ENCODE measurements at places on chromosomes 4 and X.

DNA sequence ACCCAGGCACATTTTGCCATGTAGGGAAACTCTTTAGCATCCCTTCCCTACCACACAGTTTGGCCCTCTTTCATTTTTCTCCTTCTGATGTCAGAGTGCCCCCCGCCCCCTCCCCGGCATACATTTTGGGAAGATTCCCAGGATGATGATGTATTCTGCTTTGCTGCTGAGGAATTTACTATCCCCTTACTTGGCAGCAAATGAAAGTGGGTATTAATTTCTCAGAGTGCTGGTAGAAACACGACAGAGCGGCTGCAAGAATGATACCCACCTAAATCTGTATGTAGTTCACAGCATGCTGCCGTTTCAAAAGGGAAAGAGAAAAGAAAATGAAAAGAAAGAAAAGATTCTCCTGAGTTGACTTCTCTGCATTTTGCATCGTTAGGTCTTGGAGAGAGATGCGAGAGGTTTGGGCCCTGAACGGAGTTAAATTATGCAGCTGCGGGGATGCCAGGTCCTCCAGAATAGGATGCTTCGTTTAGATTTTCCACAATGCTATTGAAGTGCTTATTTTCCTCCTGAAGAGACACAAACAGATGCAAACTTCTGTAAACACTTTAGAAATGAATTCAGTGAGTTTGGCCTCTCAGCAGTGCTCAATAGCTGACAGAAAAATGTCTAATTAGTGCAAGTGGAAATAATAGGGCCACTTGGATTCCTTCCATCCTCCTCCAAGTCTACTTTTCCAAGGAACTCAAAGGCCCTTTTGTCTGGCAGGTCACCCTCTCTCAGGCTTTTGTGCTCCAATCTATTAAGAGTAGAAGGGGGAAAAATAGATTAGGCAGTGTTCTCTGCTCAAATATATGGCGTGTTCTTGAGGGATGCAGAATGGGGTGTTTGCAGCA is 106.2 kb downstream of the ALPK1 start:
- no peak for DNase-seq

- DNase-seq = no peak
These were observed 190.9 kb downstream of the NDST4 start for GRCh38 chr4:114922592-114922933.

GRCh38 chrX:38311743-38312142 is 15.6 kb downstream of the RPGR start:
- DNase-seq = no peak

DNA sequence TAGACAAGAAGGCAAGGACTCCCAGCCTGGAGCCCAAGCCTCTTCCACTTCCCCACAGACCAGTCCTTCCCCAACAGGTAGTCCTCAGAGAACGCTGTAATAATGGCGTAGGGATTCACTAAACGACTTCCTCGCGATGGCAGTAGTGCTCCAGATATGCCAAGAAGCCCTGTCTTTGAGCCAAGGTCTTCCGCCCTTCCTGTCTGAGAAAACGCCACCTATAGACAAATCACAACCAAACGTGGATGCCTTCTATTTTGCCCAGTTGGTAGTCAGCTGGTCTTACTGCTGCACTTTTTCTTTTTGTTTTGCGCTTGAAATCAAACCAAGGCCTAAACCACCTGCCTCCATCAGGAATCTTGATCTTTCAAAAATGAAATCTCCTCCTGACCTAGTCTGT is 203.3 kb downstream of the OR13H1 start:
- DNase-seq = peak; percentile 64

GRCh38 chr4:55117511-55117910 is 7.9 kb downstream of the KDR start:
- DNase-seq = no peak

DNA sequence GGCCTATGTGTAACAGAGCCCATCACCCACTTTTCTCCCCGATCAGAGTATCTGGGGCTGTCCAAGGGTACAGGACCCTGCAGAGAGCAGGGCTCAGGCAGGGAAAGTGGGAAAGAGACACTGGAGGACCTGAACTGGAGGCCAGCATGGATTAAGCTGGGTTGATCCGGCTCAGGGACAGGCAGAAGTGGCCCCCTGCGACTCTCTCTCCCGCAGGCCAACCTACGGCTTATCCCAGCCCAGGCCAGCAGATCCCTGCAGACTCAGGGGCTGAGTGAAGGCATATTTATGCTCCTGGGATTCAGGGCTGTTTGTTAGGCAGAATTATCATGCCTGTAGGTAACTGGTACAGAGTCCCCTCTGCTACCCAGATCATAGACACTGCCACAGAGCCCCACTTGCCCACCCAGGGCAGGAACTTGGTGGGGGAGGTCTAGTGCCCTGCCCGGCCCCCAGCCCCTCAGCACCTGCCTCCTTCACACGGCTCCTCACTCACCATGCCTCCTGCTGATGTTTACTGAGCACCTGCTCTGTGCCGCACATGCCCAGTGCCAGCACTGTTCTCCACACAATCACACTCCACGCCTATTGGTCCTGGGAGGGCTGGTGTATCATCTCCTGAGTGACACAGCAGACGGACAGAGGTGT is 87.3 kb downstream of the ADRA2C start:
- no peak for DNase-seq

GRCh38 chrX:129093706-129094105 is 429.6 kb downstream of the SMARCA1 start:
- DNase-seq = no peak

DNA sequence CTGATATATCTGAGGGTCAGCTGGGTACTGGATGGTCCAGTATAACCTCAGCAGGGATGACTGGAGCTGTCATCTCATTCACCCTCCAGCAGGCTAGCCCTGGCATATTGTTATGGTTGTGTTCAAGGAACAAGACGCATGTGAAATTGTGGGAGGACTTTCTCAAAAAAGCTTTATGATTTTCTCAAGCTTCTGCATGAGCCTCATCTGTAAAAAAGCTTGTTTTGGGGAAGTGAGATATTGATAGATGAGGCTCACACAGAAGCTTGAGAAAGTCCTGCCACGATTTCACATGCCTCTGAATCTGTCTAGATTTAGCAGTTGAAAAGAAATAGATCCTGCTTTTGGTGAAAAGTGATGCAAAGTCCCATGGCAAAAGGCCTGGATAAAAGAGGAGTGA is 93.4 kb downstream of the SPCS3 start:
- no peak for DNase-seq

GRCh38 chrX:152137771-152138387 is 498 bp downstream of the MAGEA10 start:
- DNase-seq = no peak
